ENCODE measurements at places on chromosomes 11 and 22.

GRCh38 chr22:49255741-49256318 is 571.8 kb downstream of the BRD1 start:
- H3K36me3 ChIP-seq, result no peaks in the 10 kb centered on the region
- no peaks in the 10 kb centered on the region for H3K4me1 ChIP-seq
- no peak for DNase-seq
- H3K27ac ChIP-seq, result no peak overlapping the region

DNA sequence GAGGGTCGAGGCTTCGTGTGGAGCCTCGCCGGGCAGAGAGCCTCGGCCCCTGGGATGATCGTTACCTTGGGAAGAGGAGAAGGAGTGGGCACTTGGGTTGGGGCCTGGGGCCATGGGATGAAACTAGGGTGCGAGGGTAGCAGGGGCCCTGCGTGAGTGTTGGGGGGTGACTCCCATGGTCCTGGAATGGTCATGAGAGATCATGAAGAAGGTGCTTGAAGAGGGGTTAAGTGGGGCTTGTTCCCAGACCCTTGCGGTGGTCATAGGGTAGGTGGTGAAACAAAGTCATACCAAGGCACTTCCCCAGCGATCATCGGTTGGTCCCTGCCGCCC is 284 bp downstream of the CCS start:
- peak overlapping the region; percentile 100 for H3K4me3 ChIP-seq
- H3K4me1 ChIP-seq, result peaks cover 37% of the 10 kb centered on the region
- H3K27ac ChIP-seq, result peak overlapping the region; percentile 98
- DNase-seq, result no peak
- peaks cover 3% of the 10 kb centered on the region for H3K36me3 ChIP-seq

GRCh38 chr22:20627432-20627831 is 120.0 kb downstream of the MED15 start:
- DNase-seq, result no peak
- H3K36me3 ChIP-seq, result no peaks in the 10 kb centered on the region
- H3K4me1 ChIP-seq, result peaks cover 6% of the 10 kb centered on the region
- H3K4me3 ChIP-seq, result no peak overlapping the region
- H3K27ac ChIP-seq, result no peak overlapping the region

- H3K27ac ChIP-seq, result peak overlapping the region; percentile 83
- DNase-seq, result no peak
- peaks cover 42% of the 10 kb centered on the region for H3K4me1 ChIP-seq
- H3K4me3 ChIP-seq, result peak overlapping the region; percentile 91
- no peaks in the 10 kb centered on the region for H3K27me3 ChIP-seq
Observed at GRCh38 chr11:117177534-117178209, 871 bp upstream of the SIDT2 start.

DNA sequence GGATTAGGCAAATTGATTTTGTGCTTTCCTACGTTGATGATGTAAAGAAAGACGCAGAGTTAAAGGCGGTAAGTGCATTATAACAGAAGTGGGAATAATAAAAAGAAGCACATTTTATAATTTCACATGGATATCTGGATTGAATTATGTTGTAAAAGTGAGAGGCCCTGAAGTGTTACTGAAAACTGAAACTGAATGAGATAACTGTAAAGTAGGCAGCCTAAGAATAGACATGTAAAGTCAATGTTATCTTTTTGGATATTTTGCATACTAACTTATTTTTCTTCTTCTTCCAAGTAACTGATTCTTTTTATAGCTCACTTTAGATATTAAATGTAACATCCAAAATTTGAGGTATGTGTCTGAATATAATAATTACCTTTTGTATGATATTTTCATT is 28.3 kb downstream of the ANO5 start:
- H3K36me3 ChIP-seq, result no peaks in the 10 kb centered on the region
- no peak overlapping the region for H3K4me3 ChIP-seq
- H3K4me1 ChIP-seq, result no peaks in the 10 kb centered on the region
- DNase-seq, result no peak

- H3K27ac ChIP-seq, result no peak overlapping the region
- no peaks in the 10 kb centered on the region for H3K36me3 ChIP-seq
- H3K4me3 ChIP-seq, result no peak overlapping the region
Observed at GRCh38 chr11:82680252-82680651, 53.4 kb downstream of the FAM181B start.

- no peak overlapping the region for H3K4me3 ChIP-seq
- no peaks in the 10 kb centered on the region for H3K27me3 ChIP-seq
- H3K4me1 ChIP-seq, result no peaks in the 10 kb centered on the region
Observed at GRCh38 chr11:47485107-47485506, 36.2 kb upstream of the RAPSN start.

GRCh38 chr11:31895926-31896325 is 84.8 kb upstream of the PAX6 start:
- no peaks in the 10 kb centered on the region for H3K27me3 ChIP-seq
- no peak overlapping the region for H3K4me3 ChIP-seq
- H3K4me1 ChIP-seq, result no peaks in the 10 kb centered on the region
- no peaks in the 10 kb centered on the region for H3K36me3 ChIP-seq
- no peak for DNase-seq

DNA sequence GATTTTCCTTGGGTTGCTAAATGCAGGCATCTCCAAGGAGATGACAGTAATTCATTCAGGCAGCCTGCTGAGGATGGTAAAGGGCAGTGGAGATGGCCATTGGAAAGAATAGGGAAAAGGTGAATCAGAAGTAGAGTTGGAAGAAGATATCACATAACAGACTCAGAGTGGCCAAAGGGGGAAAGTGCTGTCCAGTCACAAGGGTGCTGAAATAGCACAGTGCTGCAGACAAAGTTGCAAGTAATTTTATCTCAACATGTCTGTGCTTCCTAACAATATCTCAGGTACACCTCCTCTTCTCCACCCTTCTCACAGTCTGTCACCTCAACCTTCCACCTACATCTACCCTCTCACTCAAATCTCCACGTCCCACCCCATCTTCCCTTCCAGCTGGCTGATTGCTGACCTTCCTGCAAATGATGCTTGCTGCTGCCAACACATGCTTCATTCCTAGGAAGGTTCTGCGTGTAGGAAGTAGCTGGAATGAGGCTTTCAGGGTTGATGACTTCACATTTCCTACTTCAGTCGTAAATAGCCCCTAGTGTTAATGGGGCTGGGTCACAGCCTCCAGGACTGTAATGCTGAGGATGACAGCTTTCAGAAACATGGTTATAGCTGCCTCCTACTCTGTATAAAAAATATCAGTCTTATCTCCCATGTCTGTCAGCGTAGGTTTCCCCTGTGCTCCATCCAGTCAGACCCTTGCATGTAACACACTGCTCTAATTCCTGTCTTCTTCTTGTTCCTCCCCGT is 123.9 kb downstream of the CTNND1 start:
- peaks cover 6% of the 10 kb centered on the region for H3K27me3 ChIP-seq
- H3K36me3 ChIP-seq, result no peaks in the 10 kb centered on the region
- H3K4me1 ChIP-seq, result peaks cover 15% of the 10 kb centered on the region

DNA sequence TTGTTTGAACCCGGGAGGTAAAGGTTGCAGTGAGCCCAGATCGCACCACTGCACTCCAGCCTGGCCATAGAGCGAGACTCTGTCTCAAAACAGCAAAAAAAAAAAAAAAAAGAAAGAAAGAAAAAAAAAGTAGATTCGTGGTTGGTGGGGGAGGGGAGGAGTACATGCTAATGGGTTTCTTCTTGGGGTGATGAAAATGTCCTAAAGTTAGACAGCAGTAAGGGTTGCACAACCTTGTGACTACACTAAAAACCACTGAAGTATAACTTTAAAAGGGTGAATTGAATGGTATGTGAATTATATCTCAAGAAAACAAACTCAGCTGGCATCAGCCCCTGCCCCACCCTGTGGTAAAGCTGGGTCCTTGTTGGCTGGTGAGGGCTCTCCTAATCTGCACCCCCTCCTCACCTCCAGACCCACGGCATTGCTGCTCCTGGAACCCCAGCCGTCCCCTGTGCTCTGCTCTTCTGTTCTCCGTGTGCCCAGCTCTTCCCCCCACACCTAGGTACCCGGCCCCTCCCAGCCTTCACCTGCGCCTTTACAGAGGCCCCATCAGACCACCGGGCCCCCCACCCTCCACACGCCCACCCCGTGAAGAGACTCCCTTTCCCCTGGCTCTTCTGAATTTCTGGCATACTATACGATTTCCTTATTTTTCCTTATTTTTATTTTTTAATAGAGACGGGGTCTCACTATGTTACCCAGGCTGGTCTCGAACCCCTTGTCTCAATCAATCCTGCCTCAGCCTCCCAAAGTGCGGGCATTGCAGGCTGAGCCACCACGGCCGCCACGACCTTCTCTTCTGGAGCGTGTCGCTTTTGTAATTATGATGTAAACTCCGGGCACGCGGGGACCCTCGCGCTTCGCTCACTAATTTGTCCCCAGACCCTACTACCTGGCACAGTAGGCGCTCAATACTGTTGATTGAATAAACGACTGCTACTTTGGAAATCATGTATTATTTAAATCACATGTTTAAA is 924 bp upstream of the FADD start:
- no peak for DNase-seq
- H3K27ac ChIP-seq, result peak overlapping the region; percentile 90
- H3K4me3 ChIP-seq, result peak overlapping the region; percentile 93
- peaks cover 35% of the 10 kb centered on the region for H3K36me3 ChIP-seq
- peaks cover 9% of the 10 kb centered on the region for H3K27me3 ChIP-seq

DNA sequence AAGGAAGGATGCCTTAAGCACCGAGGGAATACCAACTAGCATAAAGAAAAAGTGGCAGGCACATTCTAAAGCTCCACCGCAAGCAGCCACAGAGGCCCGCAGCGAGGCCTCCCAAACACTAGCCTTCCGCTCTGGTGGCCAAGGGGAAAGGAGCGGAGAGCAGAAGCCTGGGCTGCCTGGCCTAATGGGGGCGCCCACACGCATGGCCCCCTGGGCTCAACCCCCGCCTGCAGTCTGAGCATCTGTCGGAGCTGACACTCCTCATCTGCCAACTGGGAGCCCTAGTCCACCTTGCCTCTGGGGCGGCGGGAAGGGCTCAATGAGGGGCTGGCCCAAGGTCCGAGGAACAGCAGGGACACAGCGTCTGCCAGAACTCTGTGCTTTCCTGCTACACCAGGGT is 50.1 kb upstream of the WNT11 start:
- H3K27me3 ChIP-seq, result peaks cover 14% of the 10 kb centered on the region
- no peak overlapping the region for H3K4me3 ChIP-seq
- H3K4me1 ChIP-seq, result no peaks in the 10 kb centered on the region
- no peaks in the 10 kb centered on the region for H3K36me3 ChIP-seq

GRCh38 chr11:356610-357009 is 12.7 kb upstream of the B4GALNT4 start:
- peaks cover 13% of the 10 kb centered on the region for H3K27me3 ChIP-seq
- peaks cover 43% of the 10 kb centered on the region for H3K4me1 ChIP-seq
- H3K27ac ChIP-seq, result no peak overlapping the region
- DNase-seq, result no peak
- H3K36me3 ChIP-seq, result no peaks in the 10 kb centered on the region

- H3K4me1 ChIP-seq, result no peaks in the 10 kb centered on the region
- no peak overlapping the region for H3K4me3 ChIP-seq
- no peaks in the 10 kb centered on the region for H3K27me3 ChIP-seq
Observed at GRCh38 chr11:8099291-8099899, 18.4 kb downstream of the TUB start.

- H3K36me3 ChIP-seq, result no peaks in the 10 kb centered on the region
- DNase-seq, result peak; percentile 39
- no peak overlapping the region for H3K27ac ChIP-seq
- H3K4me1 ChIP-seq, result no peaks in the 10 kb centered on the region
- H3K27me3 ChIP-seq, result no peaks in the 10 kb centered on the region
Observed at GRCh38 chr22:27825174-27825573, 23.6 kb upstream of the MN1 start.

- peak within 1 kb of the TSS; percentile 99 for H3K4me3 ChIP-seq
- H3K27me3 ChIP-seq, result no peaks in the 10 kb centered on the region
- peaks cover 32% of the 10 kb centered on the region for H3K4me1 ChIP-seq
- H3K27ac ChIP-seq, result peak within 1 kb of the TSS; percentile 96
- H3K36me3 ChIP-seq, result peaks cover 46% of the 10 kb centered on the region
Observed at GRCh38 chr11:74948898-74949752, at the start of the genes SPCS2 and XRRA1. Gene SPCS2, plus strand, starts transcription at chr11:74949266. Its CDS starts 20 bp downstream, at chr11:74949286. Gene XRRA1, minus strand, starts transcription at chr11:74949091. Its CDS starts 8,213 bp downstream, at chr11:74940878.

DNA sequence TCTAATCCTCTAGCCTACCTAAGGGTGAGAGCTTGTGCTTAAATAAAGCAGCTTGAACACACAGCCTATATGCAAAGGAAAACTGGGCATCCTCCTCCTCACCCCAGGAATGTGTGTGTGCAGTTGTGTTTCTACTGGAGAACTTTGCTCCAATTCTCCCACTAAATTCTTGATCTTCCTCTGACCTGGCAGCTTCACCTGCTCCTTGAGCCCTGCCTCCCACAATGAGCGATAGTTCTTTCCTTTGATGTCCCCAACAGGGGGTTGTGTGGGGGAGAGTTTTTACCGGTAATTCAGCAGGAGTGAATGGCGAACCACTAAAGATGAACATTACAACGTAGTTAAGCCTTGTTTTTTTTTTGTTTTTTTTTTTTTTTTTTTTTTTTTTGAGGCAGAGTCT is 113.5 kb upstream of the RCN1 start:
- no peaks in the 10 kb centered on the region for H3K4me1 ChIP-seq
- no peak for DNase-seq
- no peak overlapping the region for H3K27ac ChIP-seq
- peaks cover 24% of the 10 kb centered on the region for H3K27me3 ChIP-seq

DNA sequence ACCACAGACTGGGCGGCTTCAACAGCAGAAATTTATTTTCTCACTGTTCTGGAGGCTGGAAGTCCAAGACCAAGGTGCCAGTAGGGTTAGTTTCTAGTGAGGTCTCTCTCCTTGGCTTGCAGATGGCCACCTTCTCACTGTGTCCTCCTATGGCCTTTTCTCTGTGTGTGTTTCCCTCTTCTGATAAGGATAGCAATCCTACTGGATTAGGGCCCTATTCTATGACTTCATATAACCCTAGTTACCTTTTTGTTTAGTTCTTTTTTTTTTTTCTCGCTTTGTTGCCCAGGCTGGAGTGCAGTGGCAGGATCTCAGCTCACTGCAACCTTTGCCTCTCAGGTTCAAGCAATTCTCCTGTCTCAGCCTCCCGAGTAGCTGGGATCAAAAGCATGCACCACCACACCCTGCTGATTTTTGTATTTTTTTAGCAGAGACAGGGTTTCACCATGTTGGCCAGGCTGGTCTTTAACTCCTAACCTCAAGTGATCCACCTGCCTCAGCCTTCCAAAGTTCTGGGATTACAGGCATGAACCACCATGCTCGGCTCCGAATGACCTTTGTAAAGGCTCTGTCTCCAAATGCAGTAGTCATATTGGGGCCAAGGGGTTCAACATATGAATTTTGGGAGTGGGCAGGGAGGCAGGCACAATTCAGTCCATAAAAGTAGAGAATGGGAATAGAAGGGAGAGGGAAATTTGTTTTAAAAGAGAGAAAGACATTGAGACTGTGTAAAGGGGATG is 25.5 kb upstream of the NNMT start:
- H3K4me3 ChIP-seq, result no peak overlapping the region
- H3K27ac ChIP-seq, result no peak overlapping the region

DNA sequence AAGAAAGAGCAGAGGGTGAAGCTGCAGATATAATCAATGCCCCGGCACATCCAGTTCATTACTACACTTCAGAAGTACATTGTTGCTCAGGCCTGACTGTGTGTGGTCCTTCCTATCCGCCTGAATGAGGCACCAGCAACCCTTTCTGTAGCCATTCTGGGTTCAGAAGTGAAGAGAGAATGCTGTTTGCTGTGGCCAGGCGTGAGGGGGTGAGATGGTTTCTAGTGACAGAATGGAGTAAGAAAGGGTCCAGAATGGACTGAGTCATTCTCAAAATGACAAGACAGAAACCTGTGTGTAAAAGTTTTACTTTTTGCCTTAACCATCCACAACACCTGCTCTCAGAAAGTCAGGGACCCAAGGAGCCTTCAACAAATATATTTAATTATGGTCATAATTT is 334.8 kb downstream of the GUCY1A2 start:
- no peak overlapping the region for H3K4me3 ChIP-seq
- no peaks in the 10 kb centered on the region for H3K27me3 ChIP-seq
- H3K27ac ChIP-seq, result no peak overlapping the region
- H3K4me1 ChIP-seq, result no peaks in the 10 kb centered on the region
- no peak for DNase-seq

- DNase-seq, result no peak
- no peaks in the 10 kb centered on the region for H3K27me3 ChIP-seq
- peaks cover 19% of the 10 kb centered on the region for H3K4me1 ChIP-seq
- no peak overlapping the region for H3K4me3 ChIP-seq
Observed at GRCh38 chr11:47149782-47150181, 26.9 kb downstream of the ARFGAP2 start.

Data from activated CD8-positive, alpha-beta T cell treated with anti-CD3 and anti-CD28 coated beads, Interleukin-2, amount 10 ng/mL, durations not matched to agents 7 days and 5 days (primary cell).